IMR-90 (cell line): ENCODE measurements at places on chromosomes 1 and 21. TPM values are rescaled to one million over a fixed set of nuclear protein-coding genes. Genes with fewer than 3 reads are reported as not detected.

SLC2A5 gene
- total RNA-seq, result 0.18 TPM in 1 of 2 replicates, not detected in the other

CHI3L2 gene
- 0.18 TPM in 1 of 2 replicates, not detected in the other for total RNA-seq

RPE65 gene
- under 0.01 TPM in 1 of 2 replicates, not detected in the other for total RNA-seq

ZNF124 gene
- 77.8 and 89.3 TPM in 2 replicates for total RNA-seq

C8A gene
- total RNA-seq, result not detected in 2 replicates

ZNF593OS gene
- total RNA-seq, result not detected in 2 replicates

GSTM1 gene
- not detected in 2 replicates for total RNA-seq

GRCh38 chr1:224785622-224786021, 143.9 kb upstream of the DNAH14 start:
- no peaks in the 10 kb centered on the region for H3K36me3 ChIP-seq
- no peak overlapping the region for H3K27ac ChIP-seq

DNA sequence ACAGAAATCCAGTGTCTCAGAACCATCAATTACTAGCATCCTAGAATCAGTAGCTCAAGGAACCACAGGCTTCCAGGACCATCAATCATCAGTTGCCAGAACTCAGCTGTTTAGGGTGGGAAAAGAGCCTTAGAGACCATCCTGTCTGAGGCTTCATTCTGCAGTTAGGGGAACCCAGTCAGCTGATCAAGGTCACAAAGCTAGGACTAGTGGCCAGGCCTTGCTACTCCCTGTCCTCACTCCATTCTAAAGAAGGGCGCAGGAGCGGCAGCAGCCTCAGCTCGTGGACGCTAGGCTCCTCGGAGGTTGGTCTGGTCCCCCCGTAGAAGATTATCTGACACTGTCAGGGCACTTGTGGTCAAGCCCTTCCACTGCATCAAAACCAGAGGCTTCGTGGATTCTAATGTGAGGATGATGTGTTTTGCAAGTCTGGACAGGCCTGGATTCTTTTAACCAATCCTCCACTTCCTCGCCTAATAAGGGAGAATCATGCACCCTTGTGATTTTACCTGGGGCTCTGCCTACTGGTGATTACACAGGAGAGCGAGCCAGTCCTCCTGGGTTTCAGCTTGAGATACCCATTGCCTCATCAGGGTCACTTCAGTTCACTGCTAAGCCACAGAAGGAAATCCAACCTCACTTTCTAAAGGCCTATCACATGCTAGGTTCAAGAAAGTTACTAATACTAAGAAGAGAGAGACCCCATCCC, 41.7 kb upstream of the IFFO2 start:
- H3K27ac ChIP-seq, result no peak overlapping the region
- no peak overlapping the region for H3K4me3 ChIP-seq
- no peaks in the 10 kb centered on the region; the same call in 1 of the 2 replicates for H3K27me3 ChIP-seq
- no peaks in the 10 kb centered on the region for H3K36me3 ChIP-seq
- peak; percentile 15 for DNase-seq

- H3K36me3 ChIP-seq, result no peaks in the 10 kb centered on the region
- no peak for DNase-seq
- no peaks in the 10 kb centered on the region; the same call in 1 of the 2 replicates for H3K4me1 ChIP-seq
- H3K27me3 ChIP-seq, result no peaks in the 10 kb centered on the region
- H3K27ac ChIP-seq, result no peak overlapping the region
- H3K4me3 ChIP-seq, result no peak overlapping the region
Measured at GRCh38 chr1:162939035-162939434, 78.1 kb upstream of the CCDC190 start.

DNA sequence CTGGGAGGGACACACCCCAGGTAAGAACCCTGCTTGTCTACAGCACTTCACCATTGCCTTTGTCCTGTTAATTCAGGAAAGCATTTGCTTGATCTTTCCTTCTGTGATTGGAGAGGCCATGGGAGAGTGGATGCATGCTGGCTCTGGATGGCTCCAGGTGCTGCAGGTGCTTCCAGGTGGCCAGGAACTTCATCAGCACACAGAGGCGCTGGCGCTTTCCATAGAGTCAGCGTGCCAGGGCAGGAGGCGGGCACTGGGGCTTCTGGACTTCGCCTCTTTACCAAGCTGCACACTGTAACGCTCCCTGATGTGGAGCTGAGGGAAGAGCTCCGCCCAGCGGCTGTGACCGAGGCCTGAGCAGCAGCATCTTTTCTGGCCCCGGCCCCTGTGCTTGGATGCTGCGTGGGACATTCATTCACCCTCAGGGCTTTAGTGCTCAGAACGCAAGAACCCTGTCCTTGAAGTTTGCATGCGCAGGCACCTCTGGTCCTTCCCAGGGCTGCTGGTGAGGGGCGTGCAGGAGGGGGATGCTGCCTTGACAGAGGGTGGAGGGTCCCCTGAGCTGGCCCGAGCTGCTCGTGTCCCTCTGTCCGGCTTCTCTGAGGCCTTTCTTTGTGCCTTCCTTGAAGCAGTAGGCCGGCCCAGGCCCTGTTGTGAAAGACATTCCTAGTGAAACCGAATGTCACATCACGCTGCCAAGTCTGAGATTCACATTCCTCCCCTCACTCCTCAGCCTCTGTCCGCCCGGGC, 1.6 kb upstream of the MX2 start:
- no peaks in the 10 kb centered on the region for H3K36me3 ChIP-seq
- H3K4me1 ChIP-seq, result peaks cover 4% of the 10 kb centered on the region; the same call in 1 of the 2 replicates

GRCh38 chr1:8706995-8707396, 110.4 kb downstream of the RERE start:
- no peaks in the 10 kb centered on the region for H3K36me3 ChIP-seq
- DNase-seq, result peak; percentile 32
- H3K27me3 ChIP-seq, result no peaks in the 10 kb centered on the region
- peaks cover 8% of the 10 kb centered on the region for H3K4me1 ChIP-seq

GRCh38 chr1:245656189-245656717, 501.5 kb downstream of the KIF26B start:
- no peaks in the 10 kb centered on the region for H3K27me3 ChIP-seq
- H3K4me1 ChIP-seq, result no peaks in the 10 kb centered on the region
- H3K36me3 ChIP-seq, result no peaks in the 10 kb centered on the region; the same call in 1 of the 2 replicates
- no peak for DNase-seq

DNA sequence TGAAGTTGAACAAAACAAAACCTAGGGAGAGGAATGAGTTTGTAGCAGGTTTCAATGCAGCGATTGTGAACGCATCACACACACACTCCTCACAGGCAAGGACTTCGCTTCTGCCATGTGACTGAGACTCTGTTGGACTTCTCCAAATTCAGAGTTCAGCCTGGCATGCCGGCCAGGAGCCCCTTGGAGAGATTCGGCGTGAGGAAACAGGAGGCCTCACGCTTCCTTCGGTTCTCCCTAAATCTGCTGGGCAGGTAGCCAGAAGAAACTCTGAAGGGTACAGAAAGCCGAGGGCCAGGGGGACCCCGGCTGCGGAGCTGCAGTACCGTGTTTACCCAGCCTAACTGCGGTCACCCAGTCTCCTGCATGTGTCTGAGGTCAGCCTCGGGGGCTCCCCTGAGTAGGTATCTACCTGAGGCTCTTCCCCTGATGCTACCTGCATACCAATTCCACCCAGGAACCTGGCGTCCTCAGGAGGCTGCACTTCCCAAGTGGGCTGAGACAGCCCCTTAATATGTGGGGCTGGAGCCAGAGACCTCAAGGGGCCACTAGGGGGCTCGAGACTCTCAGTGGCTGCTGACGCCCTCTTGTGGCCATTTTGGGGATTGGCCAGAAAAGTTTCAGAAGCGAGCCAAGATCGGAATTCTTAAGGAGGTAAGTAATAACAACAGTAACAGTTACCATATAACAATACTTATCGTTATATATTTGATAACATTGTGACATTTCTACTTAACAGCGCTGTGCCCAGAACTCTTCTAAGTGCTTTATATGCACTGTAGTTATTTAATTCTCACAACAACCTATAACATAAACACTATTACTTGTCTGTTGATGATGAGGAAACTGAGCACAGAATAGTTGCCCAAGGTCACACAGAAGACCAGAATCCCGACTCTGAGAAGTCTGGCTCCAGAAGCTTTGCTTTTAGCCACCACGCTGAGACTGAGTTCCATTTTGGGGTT, 2.7 kb upstream of the ANXA9 start:
- H3K4me3 ChIP-seq, result no peak overlapping the region
- no peaks in the 10 kb centered on the region for H3K36me3 ChIP-seq
- H3K4me1 ChIP-seq, result peaks cover 22% of the 10 kb centered on the region
- no peak overlapping the region for H3K27ac ChIP-seq

DNA sequence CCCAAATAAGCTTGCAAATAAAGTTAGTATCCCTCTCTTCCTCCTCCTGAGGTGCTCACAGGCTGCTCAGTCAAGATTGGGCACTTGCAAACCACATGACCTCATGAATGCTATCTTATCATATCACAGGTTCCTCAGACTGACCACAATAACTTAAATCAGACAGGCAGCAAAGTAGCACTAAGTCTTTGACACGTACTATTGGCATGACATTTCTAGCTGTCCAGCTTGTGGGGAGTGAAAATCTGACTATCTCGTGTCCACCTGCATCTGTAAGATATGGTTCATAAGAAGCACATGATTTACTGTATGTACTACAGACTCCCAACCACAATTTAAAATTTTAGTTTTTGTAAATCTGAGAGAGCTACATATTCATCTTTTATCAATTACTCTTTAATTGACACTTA, 58.0 kb upstream of the GFI1 start:
- no peak overlapping the region for H3K27ac ChIP-seq
- peaks cover 3% of the 10 kb centered on the region; the same call in 1 of the 2 replicates for H3K4me1 ChIP-seq
- DNase-seq, result peak; percentile 23
- H3K27me3 ChIP-seq, result no peaks in the 10 kb centered on the region
- no peaks in the 10 kb centered on the region for H3K36me3 ChIP-seq
- H3K4me3 ChIP-seq, result no peak overlapping the region

GRCh38 chr1:55463814-55464475, 248.8 kb upstream of the USP24 start:
- no peaks in the 10 kb centered on the region for H3K27me3 ChIP-seq
- no peaks in the 10 kb centered on the region for H3K36me3 ChIP-seq
- peaks cover 2% of the 10 kb centered on the region; the same call in 1 of the 2 replicates for H3K4me1 ChIP-seq
- H3K27ac ChIP-seq, result no peak overlapping the region

DNA sequence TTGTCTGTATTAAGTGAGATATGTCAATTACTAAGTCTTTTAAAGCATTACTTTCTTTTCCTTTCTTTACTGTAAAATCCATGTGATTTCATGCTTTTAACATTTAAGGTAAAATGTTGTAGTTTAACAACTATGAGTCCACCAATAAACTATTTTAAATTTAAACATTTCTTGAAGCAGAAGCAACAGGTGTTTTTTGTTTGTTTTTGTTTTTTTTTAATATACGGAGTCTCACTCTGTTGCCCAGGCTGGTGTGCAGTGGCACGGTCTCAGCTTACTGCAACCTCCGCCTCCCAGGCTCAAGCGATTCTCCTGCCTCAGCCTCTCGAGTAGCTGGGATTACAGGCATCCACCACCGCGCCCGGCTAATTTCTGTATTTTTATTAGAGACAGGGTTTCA, 15.6 kb downstream of the AIDA start:
- no peaks in the 10 kb centered on the region for H3K27me3 ChIP-seq
- H3K4me1 ChIP-seq, result no peaks in the 10 kb centered on the region
- DNase-seq, result no peak
- no peak overlapping the region for H3K4me3 ChIP-seq
- no peak overlapping the region for H3K27ac ChIP-seq

GRCh38 chr1:59332983-59333382, 36.1 kb downstream of the FGGY start:
- H3K36me3 ChIP-seq, result 0 out of 2 replicates have a peak, but pooled peaks cover 1% of the 10 kb centered on the region
- no peak overlapping the region for H3K4me3 ChIP-seq
- DNase-seq, result peak; percentile 75
- no peak overlapping the region for H3K27ac ChIP-seq
- peaks cover 5% of the 10 kb centered on the region; the same call in 1 of the 2 replicates for H3K4me1 ChIP-seq

DNA sequence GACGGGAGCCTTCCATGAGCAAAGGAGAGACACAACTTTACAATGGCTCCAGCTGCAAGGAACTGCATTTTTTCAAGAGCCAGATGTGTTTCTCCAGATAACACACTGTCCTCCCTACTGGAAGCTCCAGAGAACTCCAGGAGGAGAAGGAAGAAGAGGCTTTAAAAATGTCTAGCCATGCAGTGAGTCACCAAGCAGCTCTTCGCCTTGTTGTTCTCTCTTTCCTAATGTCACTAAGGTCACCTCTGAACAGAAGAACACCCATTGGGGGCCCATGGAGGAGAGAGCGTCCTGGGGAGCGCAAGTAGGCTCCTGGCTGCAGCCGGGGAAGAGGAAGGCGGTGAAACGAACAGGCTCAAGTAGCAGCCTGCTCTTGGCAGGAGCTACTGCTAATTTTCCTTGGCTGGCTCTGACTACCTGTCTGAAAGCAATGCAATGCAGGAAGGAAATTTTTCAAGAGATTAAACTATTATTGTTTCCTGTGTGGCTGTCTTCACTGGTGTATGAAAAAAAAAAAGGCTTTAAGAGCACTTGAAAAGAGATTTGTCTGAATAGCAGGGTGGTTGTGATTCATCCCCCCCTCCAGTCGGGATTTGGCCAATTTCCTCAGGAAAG, 321.9 kb downstream of the SETD4 start:
- peaks cover 2% of the 10 kb centered on the region; the same call in 1 of the 2 replicates for H3K4me1 ChIP-seq
- no peaks in the 10 kb centered on the region for H3K36me3 ChIP-seq
- no peaks in the 10 kb centered on the region; the same call in 1 of the 2 replicates for H3K27me3 ChIP-seq

DNA sequence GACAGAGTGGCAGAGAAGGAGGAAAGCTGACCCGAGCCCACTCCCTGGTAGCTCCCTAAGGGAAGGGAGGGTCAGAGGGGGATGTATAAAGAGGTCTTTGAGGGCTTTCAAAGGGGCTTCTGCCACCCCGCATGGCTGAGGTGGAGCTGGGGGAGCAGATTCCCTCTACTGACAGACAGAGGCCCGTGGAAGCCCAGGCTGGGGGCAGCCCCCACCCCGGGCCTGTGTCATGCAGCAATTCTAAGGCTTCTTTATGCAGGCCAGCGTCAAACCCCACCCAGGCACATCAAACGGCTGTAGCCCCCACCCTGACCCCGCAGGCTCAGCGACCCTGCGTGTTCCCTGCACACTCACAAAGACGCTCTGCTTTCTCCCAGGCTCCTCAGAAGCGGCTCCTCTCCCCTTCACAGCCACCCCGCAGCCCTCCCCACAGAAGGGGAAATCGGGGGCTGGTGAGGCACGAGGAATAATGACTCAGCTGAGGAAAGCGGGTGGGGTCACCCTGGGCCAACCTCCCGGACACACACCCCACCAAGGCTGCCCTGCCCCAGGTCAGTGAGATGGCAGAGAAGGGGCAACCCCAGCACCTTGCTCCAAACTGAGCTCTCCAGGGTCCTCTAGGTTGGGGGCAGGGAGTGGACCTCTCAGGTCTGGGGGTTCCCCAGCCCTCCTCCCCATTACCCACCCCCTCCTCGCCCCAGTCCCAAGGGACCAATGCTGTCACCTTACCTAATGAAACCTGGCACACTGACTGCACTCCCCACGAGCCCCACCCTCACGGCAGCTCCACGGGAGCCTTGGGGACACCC, 10.8 kb downstream of the SLC45A3 start:
- no peaks in the 10 kb centered on the region for H3K36me3 ChIP-seq
- DNase-seq, result no peak
- H3K4me3 ChIP-seq, result no peak overlapping the region
- peaks cover 6% of the 10 kb centered on the region; the same call in 1 of the 2 replicates for H3K4me1 ChIP-seq
- H3K27me3 ChIP-seq, result no peaks in the 10 kb centered on the region

DNA sequence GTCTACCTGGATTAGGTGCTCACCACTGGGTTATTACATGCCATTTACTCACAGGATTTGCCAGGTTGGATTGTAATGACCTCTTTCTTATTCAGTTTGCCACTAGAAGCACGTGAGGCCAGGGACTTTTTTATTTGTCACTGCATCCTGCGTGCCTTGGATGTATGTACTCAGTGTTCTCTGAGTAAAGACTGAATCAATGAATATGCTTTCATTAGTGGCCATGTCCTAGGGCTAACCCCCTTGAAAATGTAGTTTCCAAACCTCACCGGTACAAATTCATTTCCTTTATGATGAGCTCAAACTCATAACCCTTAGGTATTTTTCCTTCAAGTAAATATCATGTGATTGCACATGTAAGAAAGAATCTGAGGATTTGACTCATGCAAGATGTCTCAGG, 1.3 kb upstream of the ZP4 start:
- H3K4me1 ChIP-seq, result no peaks in the 10 kb centered on the region
- no peak overlapping the region for H3K4me3 ChIP-seq
- no peak overlapping the region for H3K27ac ChIP-seq
- H3K27me3 ChIP-seq, result no peaks in the 10 kb centered on the region
- H3K36me3 ChIP-seq, result no peaks in the 10 kb centered on the region
